ENCODE measurements at places on chromosomes 4 and X.

DNA sequence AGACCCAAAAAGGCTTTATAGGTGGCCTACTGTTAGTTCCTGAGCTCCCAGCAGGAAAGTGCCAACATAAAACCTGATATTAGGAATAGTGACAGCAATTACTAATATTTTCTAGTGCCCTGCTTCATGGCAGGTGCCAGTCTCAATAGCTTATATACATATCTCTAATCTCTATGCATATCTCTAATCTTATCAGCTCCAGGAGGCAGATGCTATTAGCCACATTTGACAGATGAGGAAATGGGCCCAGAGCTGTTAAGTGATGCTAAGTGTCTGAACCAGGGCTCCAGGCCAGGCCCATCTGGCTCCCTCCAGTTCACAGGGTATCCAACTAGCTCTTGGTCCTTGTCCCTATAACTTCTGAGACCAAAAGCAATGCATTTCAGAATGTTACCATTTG lies 142.5 kb downstream of the CHIC2 start:
- DNase-seq, result no peak

GRCh38 chr4:140308366-140309123 lies 64.9 kb upstream of the SCOC start:
- no peak for DNase-seq

DNA sequence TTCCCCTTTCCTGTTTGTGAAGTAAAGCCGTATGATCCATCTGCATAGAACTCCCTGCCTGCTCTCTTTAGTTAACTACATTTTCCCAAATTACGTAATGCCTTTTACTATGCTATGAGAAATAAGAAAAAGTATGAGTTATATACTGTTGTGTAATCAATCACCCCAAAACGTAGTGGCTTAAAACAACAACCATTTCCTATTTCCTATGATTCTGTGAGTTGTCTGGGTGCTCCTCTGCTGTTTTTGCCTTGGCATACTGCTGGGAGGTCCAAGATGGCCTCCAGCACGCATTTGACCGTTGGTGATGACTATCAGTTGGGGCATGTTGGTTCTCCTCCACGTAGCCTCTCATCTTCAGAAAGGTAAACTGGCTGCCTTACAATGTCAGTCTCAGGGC lies 39.8 kb downstream of the BBS12 start:
- no peak for DNase-seq

GRCh38 chr4:152510349-152511147 lies 25.3 kb downstream of the FBXW7 start:
- no peak for DNase-seq

- DNase-seq, result no peak
Measured at GRCh38 chr4:156954587-156954986, 17.0 kb downstream of the PDGFC start.

DNA sequence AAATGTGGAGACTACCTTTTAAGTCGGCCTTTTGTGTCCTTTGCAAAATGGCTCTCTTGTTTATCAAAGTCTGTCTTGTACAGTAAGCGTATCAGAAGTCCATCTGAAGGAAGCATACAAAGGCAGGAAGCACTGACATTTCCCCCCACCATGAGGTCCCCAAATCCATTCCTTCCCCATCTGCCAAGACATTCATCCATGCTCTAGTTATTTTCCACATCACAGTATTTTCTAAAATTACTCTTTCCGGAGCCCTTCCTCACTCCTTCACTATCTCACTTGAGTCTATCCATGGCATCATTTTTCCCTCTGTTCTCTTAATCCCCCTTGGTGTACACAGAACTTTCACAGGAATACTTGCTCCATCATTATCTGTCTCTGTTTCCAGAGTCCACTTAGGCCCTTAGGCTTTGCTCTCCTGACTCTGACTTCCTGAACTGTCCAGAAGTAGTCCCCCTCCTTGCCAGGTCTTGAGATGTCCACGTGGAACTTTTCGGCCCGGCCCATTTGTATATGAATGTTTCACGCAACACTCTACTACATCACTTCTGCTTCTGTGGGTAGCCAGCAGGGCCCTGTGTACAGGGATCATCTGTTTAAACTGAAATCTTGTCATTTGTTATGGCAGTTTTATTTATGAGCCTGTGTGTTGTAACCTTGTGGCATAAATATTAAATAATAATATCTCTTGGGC lies 2.1 kb downstream of the SEL1L3 start:
- DNase-seq, result no peak

GRCh38 chr4:180669680-180670079 lies 1573.5 kb upstream of the TENM3 start:
- no peak for DNase-seq

DNA sequence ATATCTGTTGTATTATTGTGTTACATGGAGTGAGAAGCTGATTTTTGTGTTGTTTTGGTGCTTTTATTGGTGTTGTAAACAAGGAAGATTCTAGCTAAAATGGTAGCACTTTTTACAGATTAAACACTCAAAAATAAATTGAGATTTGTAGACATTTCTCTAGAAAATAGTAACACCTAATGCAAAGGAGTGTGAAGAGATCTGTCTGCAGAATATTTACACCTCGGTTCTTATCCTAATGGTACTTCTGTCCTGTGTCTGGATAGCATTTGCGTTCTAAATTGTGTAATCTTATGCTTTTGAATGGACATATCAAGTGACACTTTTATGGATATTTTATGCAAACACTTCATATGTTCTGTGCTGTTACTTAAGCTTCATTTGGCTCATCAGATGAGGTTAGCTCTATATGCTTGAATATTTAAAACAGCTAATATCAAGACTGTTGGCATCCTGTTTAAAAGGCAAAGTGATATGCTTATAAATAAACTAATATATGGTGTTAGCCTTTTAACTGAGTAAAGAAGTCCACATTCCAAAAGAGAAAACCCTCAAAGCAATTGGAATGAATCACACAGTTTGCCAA lies 6.0 kb downstream of the PCDH7 start:
- DNase-seq, result no peak

DNA sequence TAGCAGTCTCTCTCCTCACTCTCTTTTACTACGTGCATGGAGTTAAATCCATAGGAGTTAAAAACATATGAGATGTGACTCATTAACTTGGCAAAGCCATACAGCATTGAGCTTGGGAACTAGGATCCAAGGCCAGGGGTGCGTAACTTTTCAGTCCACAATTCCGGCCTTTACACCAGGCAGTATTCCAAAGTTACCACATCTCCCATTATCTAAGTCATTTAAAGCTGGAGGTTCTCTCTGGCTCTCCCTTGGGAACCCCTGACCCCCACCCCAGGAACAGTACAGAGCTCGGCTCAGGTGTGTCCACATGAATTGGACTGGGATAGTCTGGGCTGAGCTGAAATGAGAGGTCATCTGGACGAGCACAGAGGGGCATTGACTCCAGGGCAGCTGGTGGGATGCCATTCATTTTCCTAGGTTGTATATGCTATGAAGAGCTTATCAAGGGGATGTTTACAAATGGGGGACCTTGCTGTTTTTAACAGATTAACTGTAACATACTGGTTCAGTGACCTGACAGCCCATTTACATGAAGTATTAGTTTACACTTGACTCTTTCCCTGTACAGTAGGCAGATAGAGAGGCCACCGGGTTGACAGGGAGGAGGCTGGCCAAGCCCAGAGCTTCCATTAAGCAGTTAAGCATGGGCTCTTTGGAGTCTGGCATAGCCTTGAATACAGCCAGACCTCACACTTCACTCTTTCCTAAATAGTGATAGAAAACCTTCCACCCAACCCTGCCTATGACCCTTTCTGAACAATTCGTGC lies 128.8 kb downstream of the RAB28 start:
- DNase-seq, result no peak

GRCh38 chrX:15739886-15740285 lies 1.8 kb downstream of the CA5B start:
- no peak for DNase-seq
